WTC11 (cell line): ENCODE measurements at places on chromosomes 1 and 21. TPM values are rescaled to one million over a fixed set of nuclear protein-coding genes. Genes with fewer than 3 reads are reported as not detected.

DNA sequence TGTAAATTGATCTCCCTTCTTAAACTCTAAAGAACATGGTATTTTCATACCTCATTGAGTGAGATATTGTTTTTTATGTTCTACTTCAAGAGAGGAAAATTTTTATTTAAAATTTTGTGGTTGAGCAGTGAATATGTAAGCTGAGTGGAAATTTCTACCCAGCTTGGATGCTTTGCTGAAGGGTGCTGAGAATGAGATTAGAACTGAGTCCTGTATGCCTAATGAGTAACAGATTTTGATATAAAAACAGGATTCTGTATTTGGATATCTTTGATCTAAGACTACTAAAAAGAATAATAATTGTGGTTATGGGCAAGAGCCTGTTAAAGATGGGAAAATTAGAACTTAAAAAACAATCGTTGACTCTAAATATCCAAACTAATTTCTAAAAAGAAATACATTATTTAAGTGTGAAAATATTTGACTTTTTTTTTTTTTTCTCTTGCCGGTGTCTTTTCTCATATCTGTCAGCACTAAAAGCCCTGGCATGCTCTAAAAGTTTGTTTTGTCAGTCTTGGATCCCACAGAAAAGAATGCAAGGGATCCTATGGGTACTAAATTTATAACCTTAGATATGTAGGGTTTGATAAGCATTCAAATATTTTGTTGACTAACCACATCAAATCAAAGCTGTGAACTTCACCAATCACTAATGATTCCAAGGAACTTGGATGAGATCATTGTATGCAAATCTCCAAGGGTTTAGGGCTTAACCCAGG, 652.3 kb downstream of the PTPRC start:
- H3K4me3 ChIP-seq, result no peak overlapping the region
- H3K27ac ChIP-seq, result no peak overlapping the region
- H3K4me1 ChIP-seq, result 0 out of 2 replicates have a peak, but pooled peaks cover 3% of the 10 kb centered on the region
- no peak for DNase-seq
- no peaks in the 10 kb centered on the region for H3K36me3 ChIP-seq
- H3K27me3 ChIP-seq, result no peaks in the 10 kb centered on the region

DNA sequence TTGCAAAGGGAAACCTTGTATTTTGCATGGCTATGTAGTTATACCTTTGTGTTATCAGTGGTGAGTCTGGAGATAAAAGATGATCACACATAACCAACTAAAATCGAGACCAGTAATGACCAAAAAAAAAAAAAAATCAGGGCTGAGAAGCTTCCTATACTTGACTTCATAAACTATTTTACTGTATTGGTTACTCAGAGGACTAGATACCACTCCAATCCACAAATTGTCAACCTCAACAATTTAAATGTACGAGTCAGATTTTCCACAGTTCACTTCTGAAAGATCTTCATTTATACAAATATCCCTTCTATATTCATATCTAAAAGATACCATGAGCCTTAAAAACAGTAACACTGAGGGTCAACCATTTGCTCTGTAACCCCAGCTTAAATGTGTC, 71.7 kb downstream of the NRIP1 start:
- peaks cover 22% of the 10 kb centered on the region for H3K4me1 ChIP-seq
- no peak overlapping the region for H3K27ac ChIP-seq

DNA sequence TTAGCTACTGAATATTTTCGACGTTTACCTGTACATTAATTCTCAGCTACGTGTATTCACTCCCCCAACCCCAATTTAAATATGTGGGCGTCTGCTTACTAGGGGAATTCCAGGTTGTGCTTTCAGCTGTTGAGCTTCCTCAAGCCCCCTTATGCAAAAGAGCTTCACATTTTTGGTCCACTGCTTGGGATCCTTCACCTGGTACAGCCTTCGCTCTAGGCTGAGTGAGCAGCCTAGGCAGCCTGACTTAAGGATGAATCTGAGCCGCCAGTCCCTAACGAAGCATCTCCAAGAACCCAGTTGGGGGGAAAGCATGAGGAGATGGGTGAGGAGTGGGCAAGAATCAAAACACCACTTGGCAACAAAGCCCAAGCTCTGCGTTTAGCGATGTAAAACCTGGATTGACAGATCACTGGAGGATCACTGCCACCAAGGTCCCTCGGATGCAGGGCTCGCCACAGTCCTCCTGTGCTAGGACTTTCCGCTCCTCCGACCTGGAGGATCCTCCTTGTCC, 674 bp downstream of the BCL10 start:
- H3K4me1 ChIP-seq, result peaks cover 34% of the 10 kb centered on the region
- no peak for DNase-seq
- peak overlapping the region; percentile 83 for H3K27ac ChIP-seq
- H3K36me3 ChIP-seq, result peaks cover 9% of the 10 kb centered on the region

DNA sequence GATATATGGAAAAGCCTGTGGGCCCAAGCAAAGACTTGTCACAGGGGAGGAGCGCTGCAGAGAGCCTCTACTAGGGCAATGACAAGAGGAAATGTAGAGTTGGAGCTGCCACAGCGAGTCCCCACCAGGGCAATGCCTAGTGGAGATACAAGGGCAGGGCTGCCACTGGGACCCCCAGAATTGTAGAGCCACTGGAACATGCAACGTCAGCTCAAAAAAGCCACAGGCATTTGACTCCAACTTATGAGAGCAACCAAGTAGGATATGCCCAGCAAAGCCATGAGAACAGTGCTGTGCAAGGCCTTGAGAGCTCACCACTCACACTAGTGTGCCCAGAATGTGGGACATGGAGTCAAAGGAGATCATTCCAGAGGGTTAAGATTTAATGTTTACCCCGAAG, 63.7 kb upstream of the CAMK1G start:
- H3K36me3 ChIP-seq, result no peaks in the 10 kb centered on the region
- H3K4me3 ChIP-seq, result no peak overlapping the region
- H3K27ac ChIP-seq, result no peak overlapping the region

DNA sequence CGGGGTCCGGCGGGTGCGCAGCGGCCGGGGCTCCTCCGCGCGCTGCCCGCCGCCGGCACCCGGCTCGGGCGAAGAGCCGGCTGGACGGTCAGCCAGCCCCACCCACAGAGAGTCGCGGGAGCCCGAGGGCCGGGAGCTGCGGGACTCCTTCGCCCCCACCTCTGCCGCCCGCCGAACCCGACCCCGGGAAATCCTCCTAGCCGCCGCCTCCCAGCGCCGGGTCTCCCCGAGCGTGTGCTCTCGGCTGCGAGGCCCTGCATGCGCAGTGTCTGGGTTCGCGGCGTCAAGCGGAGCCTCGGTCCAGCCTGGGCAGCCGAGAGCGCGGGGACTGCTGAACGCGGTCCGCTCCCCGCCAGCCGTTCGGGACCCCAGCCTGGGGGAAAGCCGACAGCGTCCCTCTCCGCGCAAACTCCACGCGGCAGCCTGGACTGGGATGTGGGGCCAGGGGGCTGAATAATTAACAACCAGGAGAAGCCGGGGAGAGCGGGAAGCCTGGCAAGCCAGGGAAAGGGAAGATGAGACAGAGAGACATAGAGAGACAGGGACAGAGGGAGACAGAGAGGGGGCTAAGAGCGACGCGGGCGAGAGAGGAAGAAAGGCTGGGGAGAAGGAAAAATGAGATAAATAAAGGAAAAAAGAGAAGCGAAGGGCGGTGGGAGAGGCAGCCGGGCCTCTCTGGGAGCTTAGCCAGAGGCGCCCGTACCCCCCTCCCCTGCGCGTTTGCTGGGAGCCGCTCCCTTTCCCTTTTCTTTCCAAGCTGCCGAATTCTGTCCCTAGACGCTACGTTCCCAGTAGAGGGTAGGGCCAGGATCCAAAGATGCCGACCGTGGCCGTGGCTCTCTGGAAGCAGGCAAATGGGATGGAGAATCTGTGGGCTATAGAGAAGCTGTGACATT, 64.2 kb downstream of the MEF2D start:
- peaks cover 100% of the 10 kb centered on the region for H3K27me3 ChIP-seq
- peaks cover 3% of the 10 kb centered on the region for H3K36me3 ChIP-seq
- peak overlapping the region; percentile 57 for H3K4me3 ChIP-seq
- no peak overlapping the region for H3K27ac ChIP-seq

GRCh38 chr1:10132852-10133251, 77.5 kb upstream of the KIF1B start:
- no peaks in the 10 kb centered on the region for H3K4me1 ChIP-seq
- no peak overlapping the region for H3K4me3 ChIP-seq
- DNase-seq, result no peak
- no peaks in the 10 kb centered on the region for H3K27me3 ChIP-seq
- peaks cover 54% of the 10 kb centered on the region for H3K36me3 ChIP-seq

DNA sequence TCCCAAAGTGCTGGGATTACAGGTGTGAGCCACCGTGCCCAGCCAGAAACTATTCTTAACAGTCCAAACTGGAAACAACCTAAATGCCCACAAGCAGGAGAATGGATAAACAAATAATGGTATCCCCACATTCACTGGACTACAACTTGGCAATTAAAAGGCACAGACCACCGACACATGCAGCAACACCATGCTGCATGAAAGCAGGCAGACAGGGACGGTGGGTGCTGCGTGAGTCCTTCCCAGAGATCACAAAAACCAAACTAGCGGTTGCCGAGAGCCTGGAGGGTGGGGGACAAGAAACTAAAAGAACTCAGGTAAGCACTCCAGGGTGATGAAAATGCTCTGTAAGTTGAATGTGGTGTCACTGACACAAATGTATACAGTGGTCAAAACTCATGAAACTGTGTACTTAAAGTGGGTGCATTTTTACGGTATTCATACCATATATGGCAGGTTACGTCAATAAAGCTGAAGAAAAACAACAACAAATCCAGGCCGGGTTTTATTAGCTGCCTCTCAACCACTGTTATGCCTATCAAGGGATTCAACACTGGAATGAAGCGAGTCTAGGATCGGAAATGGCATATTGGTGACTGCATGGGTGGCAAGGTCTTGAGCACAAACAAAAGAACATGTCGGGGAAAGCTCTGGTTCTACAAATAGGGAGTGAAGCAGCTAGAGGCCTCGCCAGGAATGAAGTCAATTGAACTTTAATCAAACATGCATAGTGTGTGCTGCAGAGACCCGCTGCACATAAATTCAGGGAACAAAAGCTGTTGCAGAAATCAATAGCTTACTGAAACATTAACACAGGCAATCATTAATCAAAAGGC, 52.4 kb downstream of the SLC45A1 start:
- H3K4me1 ChIP-seq, result peaks cover 82% of the 10 kb centered on the region
- H3K27me3 ChIP-seq, result no peaks in the 10 kb centered on the region
- peak overlapping the region; percentile 29; the same call in 1 of the 2 replicates for H3K4me3 ChIP-seq

GRCh38 chr1:48530727-48531351, 58.8 kb upstream of the SPATA6 start:
- no peak overlapping the region for H3K27ac ChIP-seq
- H3K4me3 ChIP-seq, result no peak overlapping the region
- no peaks in the 10 kb centered on the region for H3K27me3 ChIP-seq
- peak; percentile 98 for DNase-seq

DNA sequence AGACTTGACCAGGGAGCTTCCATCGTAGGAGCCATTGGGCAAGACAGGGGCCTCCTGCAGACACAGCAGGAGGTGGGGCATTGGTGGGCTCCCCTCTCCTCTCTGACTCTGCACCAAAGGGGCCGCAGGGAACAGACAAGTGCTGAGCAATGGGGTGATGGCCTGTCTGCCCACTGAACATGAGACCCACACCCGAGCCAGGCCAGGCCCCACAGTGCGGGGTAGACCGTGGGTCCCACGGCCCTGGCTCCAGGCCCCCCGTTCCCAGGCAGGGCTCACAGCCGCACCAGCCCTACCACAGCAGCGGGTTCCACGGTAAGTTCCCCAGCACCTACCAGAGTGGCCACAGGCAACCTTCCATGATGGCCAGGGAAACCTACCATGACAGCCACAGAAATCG, 45.9 kb downstream of the CHD5 start:
- no peaks in the 10 kb centered on the region for H3K4me1 ChIP-seq
- no peak overlapping the region for H3K27ac ChIP-seq
- peak; percentile 1 for DNase-seq
- H3K36me3 ChIP-seq, result no peaks in the 10 kb centered on the region
- H3K4me3 ChIP-seq, result no peak overlapping the region
- peaks cover 2% of the 10 kb centered on the region; the same call in 1 of the 2 replicates for H3K27me3 ChIP-seq

- peaks cover 8% of the 10 kb centered on the region for H3K4me1 ChIP-seq
- no peak for DNase-seq
- peaks cover 7% of the 10 kb centered on the region; the same call in 1 of the 2 replicates for H3K27me3 ChIP-seq
- H3K4me3 ChIP-seq, result no peak overlapping the region
- no peak overlapping the region for H3K27ac ChIP-seq
Measured at GRCh38 chr1:43156026-43156425, 16.1 kb downstream of the EBNA1BP2 start.

DNA sequence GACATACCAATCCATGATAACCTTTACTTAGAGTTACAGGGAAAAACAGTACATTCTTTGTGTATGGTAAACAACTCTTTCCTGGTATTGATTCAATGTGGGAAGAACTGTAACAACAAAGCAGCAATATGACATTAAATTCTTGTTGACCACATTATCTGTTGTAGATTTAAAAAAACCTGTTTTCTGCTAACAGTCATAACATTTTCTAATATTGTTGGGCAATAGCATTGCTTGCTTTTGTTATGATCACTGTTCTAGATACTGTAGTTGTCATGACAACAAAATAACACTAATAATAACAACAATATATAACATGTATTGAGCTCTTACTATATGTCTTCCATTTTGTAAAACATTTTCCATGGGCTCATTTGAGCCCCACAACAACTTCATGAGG, 54.2 kb downstream of the PDE4B start:
- no peak overlapping the region for H3K4me3 ChIP-seq
- no peaks in the 10 kb centered on the region for H3K36me3 ChIP-seq
- H3K27ac ChIP-seq, result no peak overlapping the region
- no peak for DNase-seq

GRCh38 chr1:205972491-205973168, 29.4 kb upstream of the SLC26A9 start:
- DNase-seq, result no peak
- H3K4me3 ChIP-seq, result no peak overlapping the region
- peaks cover 5% of the 10 kb centered on the region; the same call in 1 of the 2 replicates for H3K4me1 ChIP-seq
- H3K27ac ChIP-seq, result no peak overlapping the region
- H3K27me3 ChIP-seq, result peaks cover 3% of the 10 kb centered on the region; the same call in 1 of the 2 replicates
- peaks cover 2% of the 10 kb centered on the region; the same call in 1 of the 2 replicates for H3K36me3 ChIP-seq

- no peak overlapping the region for H3K4me3 ChIP-seq
- no peaks in the 10 kb centered on the region for H3K27me3 ChIP-seq
- DNase-seq, result no peak
- H3K4me1 ChIP-seq, result peaks cover 5% of the 10 kb centered on the region
- H3K27ac ChIP-seq, result no peak overlapping the region
Measured at GRCh38 chr1:187300081-187300480, 471.3 kb downstream of the PLA2G4A start.

The LDLRAD1 gene
- total RNA-seq, result 0.09 to 0.16 TPM in 2 of 3 replicates, not detected in the other

The SPATA46 gene
- not detected in 3 replicates for total RNA-seq

The CD48 gene
- 0.37 to 0.96 TPM (median 0.66 TPM) in 3 replicates for total RNA-seq

The UBE2U gene
- total RNA-seq, result not detected in 3 replicates

The HSPB7 gene
- 0.11 to 0.23 TPM (median 0.21 TPM) in 3 replicates for total RNA-seq

The B3GALT5 gene
- total RNA-seq, result 25.8 to 33.3 TPM (median 32.4 TPM) in 3 replicates

The CD52 gene
- 2.8 to 3.7 TPM (median 3.4 TPM) in 3 replicates for total RNA-seq

The LCE3E gene
- total RNA-seq, result not detected in 3 replicates

The E2F2 gene
- total RNA-seq, result 4.9 to 5.6 TPM (median 5.4 TPM) in 3 replicates
